Activated naive CD4-positive, alpha-beta T cell (primary cell): ENCODE measurements at places on chromosomes 13 and 19.

- no peak for DNase-seq
Measured at GRCh38 chr13:43784496-43784895, 2.3 kb downstream of the ENOX1 start.

GRCh38 chr13:52319876-52320275, 86.1 kb downstream of the THSD1 start:
- no peak for DNase-seq

- peak; percentile 26 for DNase-seq
Measured at GRCh38 chr19:56566904-56567273, 379 bp upstream of the ZNF470 start.

DNA sequence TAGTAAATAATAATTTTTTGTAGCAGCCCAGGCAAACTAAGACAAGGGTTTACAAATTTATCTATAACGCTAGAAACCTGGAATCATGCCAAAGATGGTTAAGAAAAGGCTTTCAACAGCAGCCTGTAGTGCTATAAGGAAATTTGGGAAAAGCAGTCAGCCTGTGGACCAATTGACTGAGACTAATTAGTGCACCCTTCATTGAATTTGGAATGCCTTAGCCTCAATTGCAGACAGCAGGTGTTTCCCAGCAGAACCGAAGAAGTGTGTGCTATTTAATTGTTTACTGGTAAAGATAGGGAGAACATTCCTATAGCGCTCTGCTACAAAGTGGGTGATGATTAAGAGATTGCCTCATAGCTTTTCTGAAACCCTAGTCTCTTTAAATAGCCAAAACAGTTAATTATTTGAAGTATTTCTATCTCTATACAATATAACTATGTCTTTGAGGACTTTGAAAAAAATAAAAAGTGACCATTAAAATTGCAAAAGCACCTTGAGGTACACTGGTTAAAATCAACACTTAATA, 1884.3 kb upstream of the PCDH20 start:
- DNase-seq, result no peak

DNA sequence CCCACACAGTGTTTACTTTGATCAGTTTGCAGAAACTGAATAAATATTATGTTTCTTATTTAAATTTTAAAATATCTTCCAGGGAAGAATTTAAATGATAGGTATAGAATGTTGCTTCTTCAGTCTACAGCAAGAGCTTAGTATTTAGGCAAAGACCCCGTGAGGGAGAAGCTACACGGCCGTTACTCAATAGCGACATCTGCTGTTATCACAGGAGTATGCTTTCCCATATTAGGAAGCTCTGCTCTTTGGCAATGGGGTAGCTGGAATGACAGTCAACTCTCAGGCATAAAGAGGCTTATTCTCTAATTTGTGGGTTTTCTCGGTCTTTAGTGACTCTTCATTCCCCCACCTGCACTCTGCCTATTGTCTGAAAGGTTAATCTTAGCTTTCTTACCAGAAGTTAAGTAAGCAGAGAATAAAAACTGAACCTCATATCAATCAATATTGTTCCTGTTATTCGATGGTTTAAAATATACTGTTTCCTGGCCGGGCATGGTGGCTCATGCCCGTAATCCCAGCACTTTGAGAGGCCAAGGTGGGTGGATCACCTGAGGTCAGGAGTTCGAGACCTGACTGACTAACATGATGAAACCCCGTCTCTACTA, 13.2 kb upstream of the LHFPL6 start:
- no peak for DNase-seq

- no peak for DNase-seq
Measured at GRCh38 chr13:99258210-99258860, at the start of gene GPR18. GPR18 (minus strand) TSS chr13:99258379; CDS start chr13:99255872, 2,507 bp downstream.

DNA sequence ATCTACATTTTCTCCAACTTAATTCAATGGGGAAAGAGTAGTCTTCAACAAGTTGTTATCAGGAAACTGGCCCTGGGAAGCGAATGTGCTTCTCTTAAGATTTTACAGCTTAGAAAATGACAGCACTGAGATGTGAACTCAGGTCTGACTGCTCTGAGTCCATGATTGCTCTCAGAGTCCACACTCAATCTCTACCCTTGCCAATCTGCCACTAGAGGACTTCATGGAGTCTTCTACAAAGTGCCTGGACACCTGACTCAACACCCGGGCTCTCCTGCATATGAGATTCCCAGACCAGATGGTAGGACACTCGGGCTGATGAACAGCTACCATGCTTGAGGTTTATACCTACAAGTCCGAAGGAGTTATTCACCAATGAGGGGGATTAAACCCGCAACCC, 74.8 kb downstream of the ABCC4 start:
- no peak for DNase-seq

- DNase-seq, result no peak
Measured at GRCh38 chr19:1819341-1820255, 7.5 kb upstream of the ATP8B3 start.

DNA sequence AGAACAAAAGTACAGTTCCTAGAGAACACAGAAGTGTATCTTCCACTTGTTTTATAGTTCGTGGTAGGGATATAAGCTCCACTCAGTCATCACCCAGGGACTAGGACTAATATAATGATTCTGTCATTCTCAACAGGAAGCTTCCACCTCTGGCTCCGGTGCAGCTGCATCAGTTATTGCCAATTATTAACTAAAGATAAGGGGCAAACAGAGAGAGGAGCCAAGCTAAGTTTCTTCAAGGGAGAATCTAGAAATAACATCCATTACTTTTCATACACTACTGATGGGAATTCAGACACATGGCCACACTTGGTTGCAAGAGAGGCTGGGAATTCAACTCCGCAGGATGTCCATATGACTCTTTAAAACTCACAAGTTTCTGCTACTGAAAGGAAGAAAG, 917.9 kb downstream of the OLFM4 start:
- no peak for DNase-seq

DNA sequence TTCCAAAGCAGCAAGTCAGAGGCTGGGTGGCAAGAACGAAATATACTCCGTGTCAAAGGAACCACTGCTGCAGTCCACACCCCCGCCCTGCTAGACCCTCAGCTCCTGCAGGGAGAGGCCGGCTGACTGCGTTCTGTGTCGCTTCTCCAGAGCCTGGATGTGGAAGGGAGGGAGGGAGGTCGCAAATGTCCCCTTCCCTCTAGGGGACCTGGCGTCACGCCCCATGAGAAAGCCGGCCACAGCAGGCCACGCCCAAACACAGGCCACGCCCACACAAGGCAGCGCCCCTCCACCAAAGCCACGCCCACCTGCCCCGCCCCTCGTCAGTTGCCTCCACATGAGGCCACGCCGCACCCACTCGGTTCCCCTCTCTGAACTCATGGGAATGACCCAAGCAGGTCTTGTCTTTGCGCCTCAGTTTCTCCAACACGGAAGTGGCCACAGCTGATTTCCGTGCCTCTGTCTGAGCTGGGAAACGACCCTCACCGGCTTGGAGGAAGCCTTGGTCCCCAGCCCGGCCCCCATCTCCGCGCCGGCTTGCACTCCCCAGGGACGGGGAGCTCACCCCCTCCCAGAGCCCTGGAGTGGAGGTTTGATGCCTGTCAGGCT, 38.4 kb upstream of the TCF3 start:
- DNase-seq, result peak; percentile 32

GRCh38 chr13:41658057-41658661, 200.8 kb downstream of the RGCC start:
- no peak for DNase-seq

GRCh38 chr19:13430790-13431582, 75.3 kb downstream of the CACNA1A start:
- peak; percentile 22 for DNase-seq

DNA sequence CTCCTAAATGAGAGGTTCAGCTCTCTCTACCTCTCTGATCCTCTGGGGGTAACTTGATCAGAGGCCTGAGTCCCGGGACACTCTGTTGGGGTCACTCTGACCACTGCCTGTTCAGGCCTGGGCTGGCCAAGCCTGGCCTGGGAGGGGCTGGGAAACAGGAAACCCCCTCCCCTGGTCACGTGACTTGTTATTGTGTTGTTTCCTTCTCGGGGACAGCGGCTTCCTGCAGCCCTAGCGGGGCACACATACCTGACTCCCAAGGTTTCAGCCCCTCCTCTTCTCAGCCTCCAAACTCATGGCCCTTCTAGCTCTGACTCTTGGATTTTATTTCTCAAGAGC, at the start of gene USHBP1:
Gene USHBP1 (minus strand): TSS at position 105 of the 339 bp plus-strand sequence. CDS start 446 bp downstream, outside the sequence.
- no peak for DNase-seq

GRCh38 chr19:54107876-54108490, 5.3 kb downstream of the NDUFA3 start:
- no peak for DNase-seq

DNA sequence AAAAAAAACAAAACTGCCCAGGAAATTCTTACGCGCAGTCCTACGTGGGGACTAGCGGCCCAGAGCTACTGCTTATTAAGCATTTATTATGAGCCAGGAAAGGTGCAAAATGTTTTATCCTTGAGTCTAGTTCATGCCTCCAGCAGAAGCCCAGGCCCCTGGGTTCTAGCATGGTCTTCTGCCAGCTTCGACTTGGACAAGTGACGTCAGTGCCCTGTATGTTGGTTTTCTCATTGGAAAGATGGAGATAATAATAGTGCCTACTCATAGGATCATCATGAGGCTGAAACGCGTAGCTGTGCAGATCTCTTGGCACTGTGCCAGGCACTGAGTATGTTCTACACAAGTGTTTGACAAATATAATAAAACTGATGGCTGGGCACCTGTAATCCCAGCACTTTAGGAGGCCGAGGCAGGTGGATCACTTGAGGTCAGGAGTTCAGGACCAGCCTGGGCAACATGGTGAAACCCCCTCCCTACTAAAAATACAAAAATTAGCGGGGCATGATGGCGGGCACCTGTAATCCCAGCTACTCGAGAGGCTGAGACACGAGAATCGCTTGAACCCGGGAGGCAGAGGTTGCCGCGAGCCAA, 12.4 kb upstream of the SULT2B1 start:
- DNase-seq, result no peak
